ENCODE measurements at places on chromosomes 11 and 22. TPM values are rescaled to one million over a fixed set of nuclear protein-coding genes. Genes with fewer than 3 reads are reported as not detected.

GRCh38 chr11:11866203-11866602, 24.4 kb downstream of the USP47 start:
- H3K27ac ChIP-seq: no peak overlapping the region
- H3K27me3 ChIP-seq: no peaks in the 10 kb centered on the region
- H3K4me3 ChIP-seq: no peak overlapping the region
- H3K4me1 ChIP-seq: no peaks in the 10 kb centered on the region
- H3K36me3 ChIP-seq: no peaks in the 10 kb centered on the region

GRCh38 chr11:32034680-32035079, 56.2 kb upstream of the RCN1 start:
- DNase-seq: no peak
- H3K27ac ChIP-seq: no peak overlapping the region
- no peaks in the 10 kb centered on the region for H3K27me3 ChIP-seq
- H3K36me3 ChIP-seq: no peaks in the 10 kb centered on the region
- no peak overlapping the region for H3K4me3 ChIP-seq

DNA sequence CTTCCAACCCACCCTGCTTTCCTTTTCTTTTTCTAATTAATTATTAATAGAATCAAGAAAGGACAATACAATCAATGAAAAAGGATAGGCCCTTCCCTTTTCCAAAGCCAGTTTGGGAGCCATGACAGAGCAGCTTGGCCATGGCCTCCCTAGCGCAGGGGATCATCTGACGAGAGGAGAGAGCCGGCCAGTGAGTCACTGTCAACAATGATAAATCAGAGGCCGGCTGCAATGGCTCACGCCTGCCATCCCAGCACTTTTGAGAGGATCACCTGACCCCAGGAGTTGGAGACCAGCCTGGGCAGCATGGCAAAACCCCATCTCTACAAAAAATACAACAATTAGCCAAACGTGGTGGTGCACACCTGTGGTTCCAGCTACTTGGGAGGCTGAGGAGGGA, 27.5 kb upstream of the KRTAP5-7 start:
- DNase-seq: no peak
- H3K4me3 ChIP-seq: no peak overlapping the region
- no peak overlapping the region for H3K27ac ChIP-seq

The NXPE1 gene
- total RNA-seq: 0.05 TPM

GRCh38 chr22:25930083-25930482, 188.1 kb downstream of the MYO18B start:
- H3K4me3 ChIP-seq: no peak overlapping the region
- H3K36me3 ChIP-seq: no peaks in the 10 kb centered on the region
- no peaks in the 10 kb centered on the region for H3K27me3 ChIP-seq
- DNase-seq: no peak

- H3K36me3 ChIP-seq: no peaks in the 10 kb centered on the region
- peaks cover 30% of the 10 kb centered on the region for H3K4me1 ChIP-seq
- H3K4me3 ChIP-seq: no peak overlapping the region
- H3K27me3 ChIP-seq: no peaks in the 10 kb centered on the region
- DNase-seq: no peak
Measured at GRCh38 chr11:114185436-114185835, 110.8 kb upstream of the NNMT start.

The VWCE gene
- 2.4 TPM for total RNA-seq

DNA sequence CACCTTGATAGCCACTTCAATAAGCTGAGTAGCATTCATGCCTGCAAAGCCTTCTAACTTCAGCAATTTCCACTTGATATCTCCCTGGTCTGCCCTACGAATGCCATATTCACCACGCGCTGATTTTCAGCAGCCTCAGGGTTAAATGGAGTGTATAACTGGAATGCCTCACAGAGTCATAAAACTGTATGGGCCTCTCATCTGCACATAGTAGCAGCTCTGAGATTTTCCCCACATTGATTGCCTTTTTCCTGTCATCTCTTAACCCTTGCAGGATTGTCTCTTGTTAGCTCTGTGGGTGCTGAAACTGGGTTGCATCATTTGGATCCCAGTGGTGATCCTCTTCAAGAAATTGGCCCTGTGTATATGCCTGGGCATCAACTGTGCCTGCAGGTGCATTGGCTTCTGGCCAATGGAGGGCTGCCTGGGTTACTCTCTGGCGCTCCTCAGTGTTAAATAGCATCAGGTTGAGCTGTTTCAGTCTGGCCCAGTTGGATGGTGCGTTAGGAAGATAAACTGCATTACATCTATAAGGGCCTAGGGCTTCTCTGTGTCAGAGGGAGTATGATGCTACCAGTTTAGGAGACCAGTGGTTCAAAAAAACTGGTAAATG, 17.4 kb upstream of the GLYATL1 start:
- H3K27ac ChIP-seq: no peak overlapping the region
- H3K36me3 ChIP-seq: no peaks in the 10 kb centered on the region
- DNase-seq: no peak
- peaks cover 10% of the 10 kb centered on the region for H3K4me1 ChIP-seq
- H3K4me3 ChIP-seq: no peak overlapping the region
- H3K27me3 ChIP-seq: no peaks in the 10 kb centered on the region

The VSIG10L2 gene
- 0.09 TPM for total RNA-seq
